Stimulated activated CD8-positive, alpha-beta memory T cell treated with anti-CD3 and anti-CD28 coated beads, Interleukin-15, amount 100 ng/mL, for 1 hour (primary cell): ENCODE measurements at places on chromosomes 2 and 18.

DNA sequence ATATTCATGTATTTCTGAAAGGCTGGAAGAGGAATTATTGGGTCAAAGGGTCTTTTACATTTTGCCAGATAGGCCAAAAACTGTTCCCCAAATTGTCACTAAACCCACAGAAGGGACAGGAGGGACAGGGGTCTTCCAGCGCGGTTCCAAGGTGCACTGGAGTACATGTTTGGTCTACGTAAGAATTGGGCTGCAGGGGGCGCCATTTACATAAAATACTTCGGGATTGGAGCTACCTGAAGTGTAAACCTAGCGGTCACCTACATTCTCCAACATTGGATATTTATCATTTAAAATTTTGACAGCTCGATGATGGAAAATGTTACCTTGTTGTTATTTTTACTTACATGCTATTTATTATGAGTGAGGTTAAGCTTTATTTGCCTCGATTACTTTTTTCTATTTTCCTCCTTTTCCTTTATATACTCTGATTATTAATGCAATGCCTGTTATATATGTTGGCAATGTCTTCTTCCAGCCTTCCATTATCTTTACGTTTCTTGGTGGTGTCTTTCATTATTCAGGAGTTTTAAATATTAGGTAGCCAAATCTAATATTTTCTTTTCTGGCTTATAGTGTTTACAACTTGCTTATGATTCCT is 43.0 kb upstream of the RAB6C start:
- DNase-seq = no peak

DNA sequence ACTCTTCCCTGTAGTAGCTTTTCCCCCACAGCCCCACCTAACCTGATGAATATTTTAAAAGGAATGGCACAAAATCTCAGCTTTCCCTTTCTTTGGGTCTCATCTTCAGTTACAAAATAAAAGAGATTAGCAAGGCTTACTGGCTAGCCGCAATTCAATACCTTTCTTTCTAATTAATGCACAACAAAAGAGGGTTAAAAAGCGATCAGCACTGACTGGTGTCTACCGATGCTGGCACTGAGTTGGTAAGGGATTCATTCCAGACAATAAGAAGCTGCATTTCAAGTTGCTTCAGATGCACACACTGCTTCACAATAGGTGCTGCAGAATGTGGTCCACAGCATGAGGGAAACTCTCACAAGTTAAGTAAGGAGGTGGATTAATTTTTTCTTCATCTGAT is 41.9 kb downstream of the HDHD2 start:
- no peak for DNase-seq

DNA sequence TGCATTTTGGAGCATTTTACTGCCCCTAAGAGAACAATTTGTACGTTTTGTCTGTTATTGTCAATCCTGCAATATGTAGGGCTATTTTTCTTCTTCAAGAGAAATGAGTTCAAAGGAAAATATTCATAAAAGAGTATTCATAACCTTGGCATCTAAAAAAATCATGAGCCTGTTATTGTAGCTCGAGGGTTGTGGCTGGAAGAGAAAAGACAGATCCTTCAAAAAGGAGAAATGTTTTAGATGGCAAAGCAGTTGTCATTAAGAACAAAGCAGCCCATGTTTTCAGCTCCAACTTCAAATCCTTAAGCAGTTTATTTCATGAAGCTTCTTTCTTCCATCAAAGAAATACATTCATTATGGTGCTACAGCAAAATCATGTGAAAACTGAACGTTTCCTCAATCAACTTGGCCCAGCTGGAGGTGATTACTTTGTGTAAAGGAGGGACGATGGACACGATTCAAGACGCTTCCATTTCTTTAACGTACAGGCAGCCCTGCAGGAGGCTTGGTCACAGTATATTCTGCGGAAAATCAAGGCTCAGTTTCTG is 31.4 kb downstream of the QPCT start:
- DNase-seq = no peak

DNA sequence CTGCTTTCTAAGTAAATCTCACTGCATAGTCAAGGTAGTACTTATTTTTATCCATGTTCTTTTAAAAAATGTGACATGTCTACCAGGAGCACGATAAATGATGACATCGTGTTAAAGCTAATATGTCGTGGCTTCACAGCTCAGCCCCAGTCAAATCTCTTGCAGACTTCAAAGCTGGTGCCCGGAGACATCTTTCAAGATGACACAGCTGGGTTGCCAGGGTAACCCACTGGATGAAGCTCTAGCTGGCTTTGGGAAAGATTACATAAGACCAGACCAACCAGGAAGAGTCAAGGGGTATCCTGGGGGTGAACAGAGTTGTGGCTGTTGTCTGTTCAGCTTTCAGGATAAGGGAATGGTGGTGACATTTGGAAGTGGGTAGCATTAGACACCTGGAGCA is 67.8 kb downstream of the VSNL1 start:
- no peak for DNase-seq

DNA sequence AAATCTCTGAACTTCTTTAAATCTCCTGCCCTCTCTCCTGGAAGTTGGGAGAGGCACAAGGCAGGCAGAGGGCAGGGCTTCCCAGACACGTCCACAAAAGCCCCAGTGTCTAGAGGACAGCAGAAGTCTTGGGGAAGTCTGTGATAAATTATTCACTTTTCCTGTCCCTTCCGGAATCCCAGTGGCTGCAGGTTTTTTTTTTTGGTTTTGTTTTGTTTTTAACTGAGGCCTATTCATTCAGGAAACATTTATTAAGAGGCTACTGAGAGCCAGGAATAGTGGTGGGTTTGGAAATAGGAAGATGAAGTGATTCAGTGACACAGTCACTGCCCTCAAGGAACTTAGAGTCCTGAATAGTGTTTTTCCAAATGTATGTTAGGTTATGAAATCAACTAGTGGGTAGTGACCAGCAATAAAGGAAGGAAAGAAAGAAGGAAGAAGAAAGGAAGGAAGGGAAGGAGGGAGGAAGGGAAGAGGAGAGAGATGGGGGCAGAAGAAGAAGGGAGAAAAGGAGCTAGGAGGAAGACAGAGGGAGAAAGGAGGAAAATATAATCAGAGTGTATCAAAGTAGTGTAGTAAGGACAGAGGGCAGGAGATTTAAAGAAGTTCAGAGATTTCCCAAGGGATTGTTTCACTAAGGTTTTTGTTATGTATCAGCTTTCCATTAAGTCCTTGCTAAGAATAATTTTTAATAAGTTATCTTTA is 98.9 kb upstream of the ZFP36L2 start:
- no peak for DNase-seq

- no peak for DNase-seq
These were observed 56.4 kb upstream of the PPP1CB start for GRCh38 chr2:28695245-28695647.

DNA sequence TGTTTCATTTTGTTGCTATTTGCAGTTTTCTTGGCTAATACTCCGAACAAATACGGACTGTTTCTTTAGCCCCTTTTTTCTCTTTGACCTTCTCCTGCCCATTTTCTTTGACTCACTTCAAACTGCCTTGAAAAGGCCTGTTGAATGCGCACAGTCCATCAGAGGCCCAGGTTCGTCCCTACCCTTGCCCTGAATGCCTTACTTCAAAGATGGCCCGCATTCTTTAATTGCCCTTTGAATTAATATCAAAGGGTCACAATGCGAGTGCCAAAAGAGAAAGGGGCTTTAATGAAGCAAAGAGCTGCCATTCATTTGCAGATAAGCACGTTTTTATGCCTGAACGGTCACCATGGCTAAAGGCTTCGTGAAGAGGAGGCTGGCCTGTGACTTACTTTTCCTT is 29.7 kb downstream of the PAX3 start:
- DNase-seq = no peak

- DNase-seq = no peak
These were observed 63.6 kb downstream of the FEZ2 start for GRCh38 chr2:36534275-36534799.

- DNase-seq = no peak
These were observed 740 bp downstream of the SNRNP200 start for GRCh38 chr2:96304606-96305005.

DNA sequence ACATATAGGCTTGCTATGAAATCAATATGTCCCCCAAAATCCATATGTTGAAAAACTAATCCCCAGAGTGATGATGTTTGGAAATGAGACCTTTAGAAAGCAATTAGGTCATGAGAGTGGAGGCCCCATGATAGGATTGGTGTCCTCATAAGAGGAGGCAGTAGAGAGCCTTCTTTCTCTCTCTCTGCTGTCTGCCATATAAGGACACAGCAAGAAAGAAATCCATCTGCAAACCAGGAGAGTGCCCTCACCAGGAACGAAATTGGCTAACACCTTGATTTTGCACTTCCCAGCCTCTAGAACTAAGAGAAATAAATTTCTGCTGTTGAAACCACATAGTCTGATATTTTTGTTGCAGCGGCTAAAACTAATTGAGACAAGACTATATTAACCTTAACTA is 89.5 kb downstream of the NBAS start:
- DNase-seq = no peak

DNA sequence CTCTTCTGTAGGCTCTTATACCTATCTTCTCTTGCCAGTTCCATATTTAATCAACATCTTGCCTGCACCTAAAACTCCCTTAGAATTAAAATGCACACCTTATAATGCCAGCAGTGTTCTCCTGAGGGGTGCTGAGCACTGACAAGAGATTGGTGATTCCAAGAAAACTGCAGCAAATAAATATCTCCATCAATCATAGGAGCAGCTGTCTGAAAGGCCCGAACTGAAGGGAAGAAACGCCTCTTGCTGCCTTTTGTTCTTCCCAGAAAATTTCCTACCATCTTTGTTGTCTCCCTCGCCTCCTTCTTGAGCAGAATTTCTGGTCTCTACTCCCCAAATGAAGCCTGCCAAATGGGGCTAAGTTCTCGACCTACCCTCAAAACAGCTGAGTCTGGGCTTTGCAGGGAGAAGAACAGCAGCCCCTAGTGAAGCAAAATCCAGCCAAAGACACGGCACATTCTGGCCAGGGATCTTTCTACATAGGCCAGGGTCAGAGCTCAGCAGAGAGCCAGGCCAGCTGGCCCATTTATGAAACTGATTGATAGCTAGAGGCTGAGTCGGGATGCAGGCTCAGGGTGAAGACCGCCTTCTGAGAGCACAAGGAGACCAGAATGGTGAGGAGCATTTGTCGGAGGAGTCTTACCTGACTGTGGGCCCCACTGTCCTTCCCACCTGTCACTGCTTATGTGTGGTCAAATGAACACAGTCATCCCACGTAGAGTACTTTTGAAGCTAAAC is 20.4 kb upstream of the TMEM247 start:
- DNase-seq = no peak

GRCh38 chr2:232282508-232283055 is 96.0 kb upstream of the ALPP start:
- no peak for DNase-seq

DNA sequence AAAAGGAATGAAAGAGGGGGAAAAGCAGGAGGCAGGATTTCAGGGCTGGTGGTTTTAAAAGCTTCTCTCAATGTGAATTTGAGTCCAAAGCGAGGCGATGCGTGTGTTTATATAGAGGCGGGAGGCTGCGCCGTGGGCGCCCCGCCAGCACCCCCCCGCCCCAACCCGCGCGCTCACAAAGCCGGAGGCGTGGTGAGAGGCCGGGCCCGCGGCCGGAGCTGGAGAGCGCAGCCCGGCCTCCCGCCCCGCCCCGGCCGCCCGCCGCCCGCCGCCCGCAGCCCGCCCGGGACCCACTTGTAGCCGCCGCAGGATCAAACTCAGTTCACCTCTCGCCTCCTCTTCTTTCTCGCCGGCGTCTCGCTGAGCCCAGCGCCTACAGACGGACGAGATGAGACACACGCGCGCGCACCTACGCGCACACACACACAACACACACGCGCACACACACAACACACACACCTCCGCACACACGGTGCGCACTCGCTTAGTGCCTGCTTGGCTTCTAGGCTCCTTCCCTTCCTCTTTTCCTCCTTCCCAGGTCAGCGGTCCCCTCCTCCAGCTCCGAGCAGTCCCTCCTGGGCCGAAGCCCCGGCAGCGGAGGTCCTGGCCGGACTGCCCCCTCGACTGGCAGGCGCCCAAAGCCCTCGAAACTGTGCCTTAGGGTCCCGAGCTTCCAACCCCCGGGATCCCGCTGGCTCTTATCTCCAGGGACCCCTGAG is 1.3 kb upstream of the CYP26B1 start:
- DNase-seq = no peak

DNA sequence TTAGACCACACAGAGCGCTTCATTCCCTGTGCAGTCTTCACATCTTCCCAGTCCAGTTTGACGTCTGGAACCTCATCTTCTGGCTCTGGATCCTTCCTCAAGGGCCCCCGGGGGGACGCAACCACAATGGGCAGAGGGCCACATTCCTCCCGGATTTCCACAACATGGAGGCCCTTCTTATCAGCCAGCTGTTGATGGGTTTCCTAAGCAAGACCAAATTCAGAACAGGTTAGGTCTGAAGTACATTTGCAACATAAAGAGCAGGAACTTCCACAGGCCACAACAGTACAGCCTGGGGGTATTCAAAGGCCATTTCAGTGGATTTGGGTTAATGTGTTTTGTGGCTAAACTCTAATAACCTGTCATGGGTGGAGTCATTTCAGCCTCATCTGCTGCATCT is 34.2 kb downstream of the MRPS5 start:
- DNase-seq = no peak

DNA sequence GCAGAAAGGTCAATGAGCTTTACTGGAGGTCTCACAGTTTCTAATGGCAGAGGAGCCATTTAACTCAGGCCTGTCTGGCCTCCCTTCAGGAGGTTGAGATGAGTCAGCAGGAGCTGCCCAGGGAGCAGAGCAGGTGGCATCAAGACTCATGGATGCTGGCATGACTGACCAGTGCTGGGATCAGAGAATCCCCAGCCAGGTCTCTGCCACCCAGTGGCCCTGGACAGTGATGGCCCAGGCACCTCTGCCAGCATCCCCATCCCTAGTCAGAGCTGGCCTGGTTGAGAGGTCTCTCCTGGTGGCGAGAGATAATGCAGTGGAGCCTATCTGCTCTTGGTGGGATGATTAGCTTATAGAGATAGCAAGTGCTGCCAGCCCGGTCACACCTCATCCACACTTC is 43.1 kb downstream of the GYPC start:
- no peak for DNase-seq
